ENCODE measurements at places on chromosomes 5 and 9. TPM values are rescaled to one million over a fixed set of nuclear protein-coding genes. Genes with fewer than 3 reads are reported as not detected.
A peak's percentile ranks its signal among the peaks of the same experiment; 100 is the strongest.

- H3K27ac ChIP-seq, result no peak overlapping the region
- no peaks in the 10 kb centered on the region for H3K36me3 ChIP-seq
- peaks cover 10% of the 10 kb centered on the region for H3K4me1 ChIP-seq
- no peak overlapping the region for H3K4me3 ChIP-seq
- no peaks in the 10 kb centered on the region for H3K27me3 ChIP-seq
These were observed 9.6 kb upstream of the NME5 start for GRCh38 chr5:138148811-138149210.

GRCh38 chr9:37105234-37105633 is 15.1 kb upstream of the ZCCHC7 start:
- peaks cover 2% of the 10 kb centered on the region for H3K4me1 ChIP-seq
- no peak overlapping the region for H3K27ac ChIP-seq
- no peak overlapping the region for H3K4me3 ChIP-seq
- no peak for DNase-seq

DNA sequence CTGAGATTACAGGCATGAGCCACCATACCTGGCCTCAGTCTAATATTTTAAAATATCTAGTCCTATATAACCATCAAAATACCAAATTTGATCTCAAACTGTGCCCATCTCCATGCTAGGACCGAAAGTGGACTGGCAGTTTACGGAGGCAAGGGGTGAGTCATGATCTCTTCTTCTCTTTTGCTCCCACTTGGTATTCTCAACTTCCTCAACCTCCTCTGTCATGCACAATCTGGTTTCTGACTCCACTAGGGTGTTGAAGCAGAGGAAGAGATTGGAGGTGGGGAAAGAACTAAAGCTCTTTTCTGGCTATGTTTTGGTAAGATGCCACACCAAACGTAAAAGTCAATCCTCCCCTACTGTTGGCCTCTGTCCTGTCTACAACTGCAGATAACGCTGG is 55.9 kb upstream of the CEMIP2 start:
- H3K27ac ChIP-seq, result no peak overlapping the region
- no peaks in the 10 kb centered on the region for H3K36me3 ChIP-seq
- DNase-seq, result no peak
- no peaks in the 10 kb centered on the region for H3K27me3 ChIP-seq
- no peak overlapping the region for H3K4me3 ChIP-seq

DNA sequence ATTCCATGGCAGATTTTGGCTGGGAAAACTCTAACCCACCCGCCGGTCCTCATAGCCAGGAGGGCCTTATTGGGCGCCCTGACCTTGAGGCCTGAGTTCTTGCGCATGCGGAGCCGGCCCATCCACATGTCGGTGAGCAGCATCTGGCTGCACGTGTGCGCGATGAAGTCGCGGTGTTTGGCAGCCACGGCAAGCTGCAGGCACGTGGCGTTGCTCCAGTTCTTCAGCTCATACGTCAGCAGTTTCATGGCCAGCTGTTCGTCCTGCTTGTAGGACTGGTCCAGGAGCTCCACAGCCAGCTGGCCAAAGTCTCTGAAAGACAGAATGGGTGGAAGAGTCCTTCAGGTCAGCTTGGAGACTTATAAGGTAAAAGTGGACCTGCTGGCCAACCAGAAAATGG is 204.3 kb upstream of the KLF9 start:
- H3K4me1 ChIP-seq, result no peaks in the 10 kb centered on the region
- H3K27ac ChIP-seq, result no peak overlapping the region
- no peaks in the 10 kb centered on the region for H3K36me3 ChIP-seq

RHOBTB3 gene
- total RNA-seq, result 14.2 TPM

SHROOM1 gene
- total RNA-seq, result 15.7 TPM

- H3K4me3 ChIP-seq, result no peak overlapping the region
- no peak for DNase-seq
- H3K4me1 ChIP-seq, result peaks cover 12% of the 10 kb centered on the region
- no peaks in the 10 kb centered on the region for H3K36me3 ChIP-seq
- H3K27me3 ChIP-seq, result no peaks in the 10 kb centered on the region
These were observed 401.9 kb downstream of the SPOCK1 start for GRCh38 chr5:137097203-137097602.

IRGM gene
- not detected for total RNA-seq

GRCh38 chr9:125977223-125977622 is 230.1 kb downstream of the PBX3 start:
- no peaks in the 10 kb centered on the region for H3K36me3 ChIP-seq
- DNase-seq, result peak; percentile 54
- no peaks in the 10 kb centered on the region for H3K4me1 ChIP-seq

SPATA31E1 gene
- total RNA-seq, result not detected

BTNL8 gene
- total RNA-seq, result 0.23 TPM

- H3K36me3 ChIP-seq, result no peaks in the 10 kb centered on the region
- no peaks in the 10 kb centered on the region for H3K4me1 ChIP-seq
- H3K27me3 ChIP-seq, result no peaks in the 10 kb centered on the region
These were observed 12.1 kb upstream of the WDR5 start for GRCh38 chr9:134123764-134124128.

MAMDC4 gene
- total RNA-seq, result 5.3 TPM

Data from PC-3 (cell line).